ENCODE measurements at places on chromosomes 5 and 9.

- no peak for DNase-seq
Observed at GRCh38 chr9:30964332-30964731, 1420.1 kb upstream of the ACO1 start.

- no peak for DNase-seq
Observed at GRCh38 chr5:169004551-169004950, 296.4 kb downstream of the SLIT3 start.

GRCh38 chr5:86679529-86679928 is 61.8 kb downstream of the COX7C start:
- peak; percentile 88 for DNase-seq

GRCh38 chr9:75880618-75881017 is 9.9 kb upstream of the PCSK5 start:
- peak; percentile 7 for DNase-seq

DNA sequence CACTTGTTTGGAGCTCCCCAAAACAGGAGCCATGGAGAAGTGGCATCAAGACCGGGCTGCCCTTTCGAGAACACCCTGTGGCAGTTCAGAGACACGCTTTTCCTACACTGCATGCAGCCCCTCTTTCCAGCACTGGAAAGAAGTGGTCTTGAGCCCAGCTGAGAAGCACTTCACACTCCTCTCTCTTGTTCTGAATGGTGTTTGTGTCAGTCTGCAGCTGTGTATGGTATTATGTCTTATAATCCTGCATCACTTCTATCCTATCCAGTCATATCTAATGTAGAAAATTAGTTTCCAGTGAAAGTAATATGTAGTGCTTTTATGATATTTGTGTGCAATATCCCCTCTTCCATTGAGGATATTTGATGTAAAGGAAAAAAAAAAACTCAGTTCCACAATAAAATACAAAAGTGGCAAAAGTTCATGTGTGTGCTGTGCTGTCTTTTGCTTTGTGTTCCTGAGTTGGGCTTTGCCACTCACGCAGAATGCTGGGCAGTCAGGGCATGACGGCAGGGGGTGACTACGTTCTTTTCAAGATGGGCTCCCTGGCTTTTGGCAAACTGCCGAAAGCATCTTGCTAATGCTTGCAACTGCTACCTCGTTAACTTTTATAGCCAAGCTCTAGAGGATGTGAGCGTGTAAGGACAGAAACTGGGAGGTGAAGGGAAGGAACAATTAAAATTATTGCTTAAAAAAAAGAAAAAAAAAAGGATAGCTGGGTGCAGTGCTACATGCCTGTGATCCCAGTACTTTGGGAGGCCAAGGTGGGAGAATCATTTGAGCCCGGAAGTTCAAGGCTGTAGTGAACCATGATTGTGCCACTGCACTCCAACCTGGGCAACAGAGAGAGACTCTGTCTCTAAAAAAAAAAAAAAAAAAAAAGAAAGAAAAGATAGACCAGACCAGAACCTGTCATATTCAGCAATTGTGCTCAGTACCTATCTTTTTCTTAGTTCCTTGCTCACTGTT is 102.2 kb downstream of the MAP1B start:
- no peak for DNase-seq
